ENCODE measurements at places on chromosomes 3 and 15. TPM values are rescaled to one million over a fixed set of nuclear protein-coding genes. Genes with fewer than 3 reads are reported as not detected.
A peak's percentile ranks its signal among the peaks of the same experiment; 100 is the strongest.

GRCh38 chr3:148235566-148235965 is 462.1 kb upstream of the AGTR1 start:
- no peak for DNase-seq

DNA sequence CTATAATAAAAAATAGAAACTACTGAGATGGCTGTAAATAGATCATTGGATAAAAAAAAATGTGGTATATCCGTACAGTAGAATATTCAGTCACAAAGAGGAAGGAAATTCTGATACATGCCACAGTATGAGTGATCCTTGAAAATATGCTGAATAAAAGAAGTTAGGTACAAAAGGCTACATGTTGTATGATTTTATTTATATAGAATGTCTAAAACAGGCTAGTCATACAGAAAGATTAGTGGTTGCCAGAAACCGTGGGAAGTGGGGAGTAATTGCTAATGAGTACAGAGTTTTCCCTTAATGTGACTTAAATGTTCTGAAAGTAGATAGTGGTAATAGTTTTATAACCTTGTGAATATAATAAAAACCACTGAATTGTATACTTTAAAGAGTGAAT is 24.9 kb upstream of the FAH start:
- DNase-seq = no peak

GRCh38 chr3:149366941-149367840 is 10.3 kb downstream of the TM4SF1 start:
- no peak for DNase-seq

DNA sequence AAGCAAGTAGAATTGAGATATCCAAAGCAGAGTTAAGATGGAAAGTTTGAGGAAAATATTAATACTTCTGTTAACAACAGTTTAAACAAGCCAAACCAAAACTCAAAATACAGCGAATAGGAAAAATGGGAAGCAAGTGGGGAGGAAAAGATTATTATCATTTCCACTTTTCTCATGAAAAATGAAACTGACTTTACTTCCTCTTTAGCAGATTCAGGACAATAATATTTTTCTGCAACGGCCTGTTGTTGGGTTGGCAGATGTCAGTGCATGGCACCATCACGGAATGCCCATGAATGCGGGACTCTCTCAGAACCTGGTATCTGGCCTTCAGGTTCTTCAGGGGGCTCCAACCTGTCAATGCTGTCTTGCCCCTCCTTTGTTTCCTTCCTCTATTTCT is 11.1 kb downstream of the ANKUB1 start:
- no peak for DNase-seq

GRCh38 chr3:1661839-1662238 is 436.8 kb upstream of the CNTN4 start:
- no peak for DNase-seq

- DNase-seq = no peak
Measured at GRCh38 chr3:157073810-157074209, 86.1 kb downstream of the CCNL1 start.

DNA sequence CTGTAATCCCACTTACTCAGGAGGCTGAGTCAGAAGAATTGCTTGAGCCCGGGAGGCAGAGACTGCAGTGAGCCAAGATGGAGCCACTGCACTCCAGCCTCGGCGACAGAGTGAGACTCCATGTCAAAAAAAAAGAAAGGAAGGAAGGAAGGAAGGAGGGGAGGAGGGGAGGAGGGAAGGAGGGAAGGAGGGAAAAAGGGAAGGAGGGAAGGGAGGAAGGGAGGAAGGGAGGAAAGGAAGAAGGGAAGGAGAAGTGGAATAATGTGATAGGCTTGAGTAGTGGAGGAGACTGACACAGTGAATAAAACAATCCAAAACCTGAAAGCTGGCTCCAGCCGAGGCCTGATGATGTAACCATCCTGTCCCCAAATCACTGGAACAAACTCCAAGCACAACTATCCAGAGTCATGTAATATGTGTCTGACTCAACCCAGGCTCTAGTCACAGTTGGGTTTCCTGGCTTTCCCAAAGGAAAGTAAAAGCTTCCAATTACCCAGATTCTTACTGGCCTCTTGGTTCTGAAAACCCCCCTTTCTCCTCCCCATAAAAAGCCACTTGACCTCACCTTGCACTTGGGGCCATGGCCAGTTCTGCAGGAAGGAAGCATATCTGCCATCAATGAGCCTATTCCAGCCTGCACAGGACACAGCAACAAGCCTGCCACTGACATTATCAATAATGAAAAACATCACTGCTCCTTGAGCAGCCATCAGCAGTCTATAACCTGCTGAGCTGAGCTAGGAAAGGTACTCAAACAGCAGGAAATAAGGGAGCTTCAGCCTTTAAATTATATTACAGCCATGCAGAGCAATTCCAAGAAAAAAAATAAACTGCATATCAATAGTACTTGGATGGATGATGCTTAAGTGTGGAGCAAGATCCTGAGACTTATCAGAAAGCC is 48.3 kb downstream of the MB21D2 start:
- no peak for DNase-seq

GRCh38 chr15:60563539-60564404 is 84.8 kb upstream of the ICE2 start:
- no peak for DNase-seq

DNA sequence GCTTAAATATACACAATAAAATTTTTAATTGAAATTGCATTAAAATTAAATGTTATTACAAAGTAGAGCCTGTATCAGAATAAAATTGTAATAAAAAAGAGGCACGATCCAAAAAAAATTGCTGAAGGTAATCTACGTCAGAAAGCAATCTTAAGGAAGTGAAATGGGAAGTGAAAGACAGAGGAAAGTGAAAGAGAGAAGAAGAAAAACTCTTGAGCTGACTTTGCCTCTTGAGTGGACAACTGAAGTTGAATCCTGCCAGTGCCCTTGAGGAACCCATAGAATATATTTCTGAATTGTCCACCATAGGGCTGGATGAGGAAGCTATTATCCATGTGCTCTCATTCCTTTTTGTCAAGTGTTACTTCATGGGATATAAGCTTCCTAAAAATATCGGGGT is 285.1 kb upstream of the STAC start:
- no peak for DNase-seq

- DNase-seq = no peak
Measured at GRCh38 chr3:115102046-115102445, 45.0 kb downstream of the ZBTB20 start.

DNA sequence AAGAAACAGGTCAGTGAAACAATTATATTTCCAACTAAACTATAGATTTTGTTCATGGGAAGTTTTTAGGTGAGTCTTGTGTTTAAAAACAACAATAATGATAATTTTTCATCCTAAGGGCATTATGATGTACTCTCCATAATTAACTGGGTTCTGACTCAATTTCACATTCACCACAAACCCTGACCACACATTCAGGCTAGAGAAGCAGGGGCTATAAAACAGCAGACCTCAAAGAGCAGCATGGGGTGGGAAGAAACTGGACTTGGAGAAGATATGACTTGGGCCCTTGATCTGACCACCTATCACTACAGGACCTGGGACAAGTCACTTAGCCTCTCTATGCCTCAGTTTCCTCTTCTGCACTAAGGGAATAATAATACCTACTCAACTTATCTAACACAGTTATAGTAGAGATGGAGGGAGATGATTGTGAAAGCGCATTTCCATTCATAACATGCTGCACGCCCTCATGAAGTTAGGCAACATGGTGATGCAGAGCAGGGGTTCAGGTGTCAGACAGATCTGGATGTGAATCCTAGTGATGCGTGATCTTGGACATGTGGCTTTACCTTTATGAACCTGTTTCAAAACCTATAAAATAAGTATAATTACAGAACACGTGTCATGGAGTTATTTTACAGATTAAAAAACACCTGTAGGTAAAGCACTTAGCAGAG is 63.0 kb upstream of the ACP3 start:
- no peak for DNase-seq

DNA sequence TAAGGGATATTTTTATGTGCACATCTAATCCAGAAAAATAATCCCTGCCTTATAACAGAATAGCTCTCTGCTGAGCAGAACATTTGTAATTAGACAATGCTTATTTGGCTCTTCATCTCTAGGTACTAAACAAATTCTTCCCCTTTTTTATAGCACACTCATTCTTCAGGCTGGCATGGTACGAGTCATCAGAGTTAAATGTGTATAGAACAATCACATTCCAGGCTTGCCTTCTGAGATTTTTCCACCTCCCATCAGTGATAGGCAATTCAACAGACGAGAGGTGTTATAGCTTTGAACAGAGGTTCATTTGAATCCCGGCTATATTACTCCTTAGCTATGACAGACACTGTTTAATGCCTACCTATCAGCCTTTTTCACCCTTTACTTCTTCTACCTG is 21.4 kb upstream of the SPPL2A start:
- DNase-seq = no peak

GRCh38 chr15:43183270-43183669 is 1.9 kb upstream of the CCNDBP1 start:
- no peak for DNase-seq

DNA sequence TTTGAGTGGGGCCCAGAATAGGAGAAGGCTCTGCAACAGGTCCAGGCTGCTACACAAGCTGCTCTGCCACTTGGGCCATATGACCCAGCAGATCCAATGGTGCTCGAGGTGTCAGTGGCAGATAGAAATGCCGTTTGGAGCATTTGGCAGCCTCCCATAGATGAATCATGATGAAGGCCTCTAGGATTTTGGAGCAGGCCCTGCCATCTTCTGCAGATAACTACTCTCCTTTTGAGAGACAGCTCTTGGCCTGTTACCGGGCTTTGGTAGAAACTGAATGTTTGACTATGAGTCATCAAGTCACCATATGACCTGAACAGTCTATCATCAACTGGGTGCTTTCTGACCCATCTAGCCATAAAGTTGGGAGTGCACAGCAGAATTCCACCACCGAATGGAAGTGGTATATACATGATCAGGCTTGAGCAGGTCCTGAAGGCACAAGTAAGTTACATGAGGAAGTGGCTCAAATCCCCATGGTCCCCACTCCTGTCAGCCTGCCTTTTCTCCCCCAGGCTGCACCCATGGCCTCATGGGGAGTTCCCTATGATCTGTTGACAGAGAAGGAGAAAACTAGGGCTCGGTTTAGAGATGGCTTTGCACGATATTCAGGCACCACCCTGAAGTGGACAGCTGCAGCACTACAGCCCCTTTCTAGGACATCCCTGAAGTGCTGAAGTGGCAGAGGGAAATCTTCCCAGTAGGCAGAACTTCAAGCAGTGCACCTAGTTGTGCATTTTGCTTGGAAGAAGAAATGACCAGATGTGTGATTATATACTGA is 971.4 kb downstream of the MCTP2 start:
- no peak for DNase-seq

GRCh38 chr3:67461667-67462142 is 192.7 kb downstream of the SUCLG2 start:
- DNase-seq = peak; percentile 17

DNA sequence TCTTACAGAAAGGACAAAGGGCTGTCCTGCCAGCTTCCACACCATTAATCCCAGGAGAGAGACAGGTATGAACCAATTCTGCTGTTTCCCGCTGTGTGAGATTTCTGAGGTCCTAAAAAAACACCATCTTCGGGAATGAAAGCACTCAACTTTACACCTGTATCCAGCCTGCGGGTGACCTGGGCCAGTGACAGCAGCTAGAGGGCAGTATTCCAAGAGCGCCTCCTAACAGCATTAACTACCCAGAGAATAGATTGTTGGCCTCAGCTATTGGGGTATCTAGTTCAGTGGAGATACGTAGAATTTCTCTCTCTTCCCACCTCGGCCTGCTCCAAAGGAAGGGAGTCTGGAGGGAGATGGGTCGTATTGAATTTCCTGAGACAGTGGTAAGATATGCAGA is 55.1 kb downstream of the WDR76 start:
- no peak for DNase-seq

GRCh38 chr3:72738752-72739530 is 109.3 kb downstream of the SHQ1 start:
- no peak for DNase-seq

- no peak for DNase-seq
Measured at GRCh38 chr3:9617056-9617455, 32.2 kb upstream of the MTMR14 start.

DNA sequence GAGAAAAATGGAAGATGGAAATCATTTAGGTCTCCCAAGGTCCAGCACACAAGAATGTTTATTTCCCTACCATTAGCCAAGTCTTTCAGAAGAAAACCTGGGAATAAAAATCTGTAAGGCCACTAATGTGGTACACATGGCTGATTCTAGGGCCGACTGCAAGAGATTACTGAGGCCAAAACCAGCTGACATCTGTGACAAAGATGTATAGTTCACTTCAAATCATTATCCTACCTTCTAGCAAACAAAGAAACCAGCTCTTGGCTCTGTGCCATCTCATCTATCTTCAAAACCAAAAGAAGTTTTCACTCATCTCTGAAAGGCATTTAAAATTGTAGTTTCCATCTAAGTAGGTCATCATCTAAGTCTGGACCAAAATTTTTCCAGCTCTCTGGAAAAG is 43.9 kb downstream of the ERC2 start:
- no peak for DNase-seq

GRCh38 chr3:143581972-143582722 is 266.1 kb downstream of the SLC9A9 start:
- DNase-seq = no peak

DNA sequence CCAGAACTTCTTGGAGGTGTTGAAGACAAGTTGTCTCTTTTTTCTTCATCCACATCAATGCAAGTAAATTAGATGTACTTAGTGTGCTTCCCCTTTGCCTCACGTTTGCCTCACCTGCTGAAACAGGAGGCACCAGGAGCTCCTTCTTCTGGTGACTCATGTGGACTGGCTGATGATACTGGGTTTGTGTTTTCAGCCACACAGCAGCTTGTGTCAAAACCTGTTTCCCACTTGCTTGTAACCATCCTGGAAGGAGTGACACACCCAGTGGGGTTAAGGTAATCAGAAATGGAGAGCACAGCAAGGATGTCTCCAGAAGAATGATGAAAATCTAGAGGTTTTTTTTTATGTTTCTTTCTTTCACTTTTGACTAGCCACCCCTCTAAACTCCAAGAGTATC is 143.3 kb upstream of the RBMS3 start:
- no peak for DNase-seq

GRCh38 chr15:25879438-25879837 is 16.3 kb upstream of the ATP10A start:
- DNase-seq = no peak

GRCh38 chr15:74405823-74406222 is 27.9 kb downstream of the SEMA7A start:
- DNase-seq = no peak

DNA sequence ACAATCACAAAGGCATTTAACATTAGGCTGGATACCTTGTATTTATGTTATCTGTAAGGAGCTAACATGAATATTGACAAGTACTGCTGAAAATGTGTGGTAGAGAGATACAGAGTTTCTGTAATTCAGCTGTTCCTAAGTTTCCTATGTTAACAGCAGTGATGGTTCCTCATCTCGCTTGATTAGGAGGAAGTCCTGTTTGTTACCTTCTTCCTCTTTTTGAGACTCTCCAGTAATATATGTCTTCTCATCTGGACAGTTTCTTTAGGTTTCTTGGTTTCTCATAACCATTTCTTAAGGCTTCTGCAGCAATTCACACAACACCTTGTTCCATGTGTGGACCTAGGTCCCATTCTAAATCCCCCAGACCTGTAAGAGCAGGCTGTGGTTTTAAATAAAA is 11.4 kb upstream of the PEX5L start:
- no peak for DNase-seq

USF3 gene
- total RNA-seq = 4.6 TPM

IL17RE gene
- 0.14 TPM for total RNA-seq

PHLDB2 gene
- total RNA-seq = 87.3 TPM

TERC gene
- 108 TPM for total RNA-seq

MYZAP gene
- 7.4 TPM for total RNA-seq

SLC38A3 gene
- total RNA-seq = not detected

ROPN1 gene
- total RNA-seq = not detected

WDR49 gene
- total RNA-seq = 0.20 TPM
